ENCODE measurements at places on chromosomes 5 and 9. TPM values are rescaled to one million over a fixed set of nuclear protein-coding genes. Genes with fewer than 3 reads are reported as not detected.

- peak; percentile 51 for DNase-seq
These were observed 111.8 kb downstream of the CARTPT start for GRCh38 chr5:71830681-71831539.

DNA sequence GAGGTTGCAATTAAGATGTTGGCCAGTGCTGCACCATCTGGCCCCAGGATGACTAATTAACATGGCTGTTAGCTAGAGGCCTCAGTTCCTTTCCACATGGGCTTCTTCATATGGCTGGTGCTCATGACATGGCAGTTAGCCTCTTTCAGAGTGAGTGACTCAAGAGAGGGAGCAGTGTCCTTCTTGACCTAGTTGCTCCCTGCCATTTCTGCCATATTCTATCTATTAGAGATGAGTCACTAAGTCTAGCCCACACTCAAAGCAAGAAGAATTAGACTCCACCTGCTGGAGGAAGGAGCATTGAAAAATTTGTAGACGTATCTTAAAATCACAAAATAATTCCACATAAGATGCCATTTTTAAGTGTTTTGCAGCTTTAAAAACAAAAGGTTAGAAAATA lies 651.2 kb upstream of the CCNG1 start:
- no peak for DNase-seq

IFNA21 gene
- not detected for total RNA-seq

LEAP2 gene
- 2.8 TPM for total RNA-seq
